ENCODE measurements at places on chromosomes 12 and 14.

DNA sequence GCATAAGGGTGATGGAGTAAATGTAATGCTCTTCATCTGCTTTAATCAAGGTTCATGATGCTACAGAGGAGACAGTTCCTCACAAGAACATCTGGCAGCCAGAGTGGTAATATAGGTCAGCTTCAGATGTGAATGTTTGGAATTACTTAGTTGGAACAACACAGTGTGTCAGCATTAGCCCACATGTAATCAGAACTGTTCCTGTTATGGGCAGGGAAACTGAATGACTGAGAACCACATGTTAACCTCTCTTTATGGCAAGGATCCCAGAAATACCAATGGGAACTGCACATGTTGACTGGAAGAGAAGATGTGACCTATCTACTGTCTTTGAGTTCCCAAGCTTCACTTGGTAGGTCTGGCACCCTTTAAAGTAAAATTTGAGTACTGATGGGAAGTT lies 390.1 kb upstream of the PDE3A start:
- DNase-seq: no peak

DNA sequence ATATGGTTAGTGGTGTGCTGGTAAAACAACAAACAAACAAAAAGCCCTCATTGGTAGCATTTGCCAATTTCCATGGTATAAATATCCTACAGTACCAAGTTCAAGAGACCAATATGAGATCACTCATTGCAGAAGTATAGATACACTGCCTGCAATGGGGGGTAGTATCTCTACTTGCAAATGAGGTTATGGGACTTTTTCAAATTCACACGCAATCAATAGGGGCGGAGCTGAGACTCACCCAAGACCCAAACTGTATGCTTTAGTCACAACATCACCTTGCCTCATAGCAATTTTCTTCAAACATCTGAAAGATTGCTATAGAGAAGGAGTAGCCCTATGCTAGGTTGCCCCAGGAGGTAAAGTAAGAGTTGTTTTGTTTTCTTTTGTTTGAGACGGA lies 93.7 kb downstream of the VCPKMT start:
- no peak for DNase-seq

DNA sequence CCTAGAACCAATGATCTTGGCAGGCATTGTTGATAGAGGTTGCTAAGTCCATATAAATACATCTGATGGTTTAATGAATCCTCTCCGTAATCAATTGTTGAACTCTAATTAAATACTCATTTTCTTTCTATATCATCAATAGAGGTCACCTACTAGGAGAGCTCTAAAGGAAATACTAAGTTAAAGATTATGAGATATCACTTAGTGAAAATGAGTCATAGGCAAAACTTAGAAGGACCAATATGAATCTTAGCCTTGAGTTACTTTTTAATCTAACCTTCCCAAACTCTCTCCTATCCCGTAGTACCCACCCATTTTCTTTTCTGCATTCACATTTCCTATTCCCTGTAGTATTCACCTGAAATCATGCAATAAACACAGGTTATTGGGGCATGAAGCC lies 50.2 kb downstream of the MBIP start:
- DNase-seq: no peak

- no peak for DNase-seq
Observed at GRCh38 chr14:67666750-67667449, 7.5 kb downstream of the VTI1B start.

DNA sequence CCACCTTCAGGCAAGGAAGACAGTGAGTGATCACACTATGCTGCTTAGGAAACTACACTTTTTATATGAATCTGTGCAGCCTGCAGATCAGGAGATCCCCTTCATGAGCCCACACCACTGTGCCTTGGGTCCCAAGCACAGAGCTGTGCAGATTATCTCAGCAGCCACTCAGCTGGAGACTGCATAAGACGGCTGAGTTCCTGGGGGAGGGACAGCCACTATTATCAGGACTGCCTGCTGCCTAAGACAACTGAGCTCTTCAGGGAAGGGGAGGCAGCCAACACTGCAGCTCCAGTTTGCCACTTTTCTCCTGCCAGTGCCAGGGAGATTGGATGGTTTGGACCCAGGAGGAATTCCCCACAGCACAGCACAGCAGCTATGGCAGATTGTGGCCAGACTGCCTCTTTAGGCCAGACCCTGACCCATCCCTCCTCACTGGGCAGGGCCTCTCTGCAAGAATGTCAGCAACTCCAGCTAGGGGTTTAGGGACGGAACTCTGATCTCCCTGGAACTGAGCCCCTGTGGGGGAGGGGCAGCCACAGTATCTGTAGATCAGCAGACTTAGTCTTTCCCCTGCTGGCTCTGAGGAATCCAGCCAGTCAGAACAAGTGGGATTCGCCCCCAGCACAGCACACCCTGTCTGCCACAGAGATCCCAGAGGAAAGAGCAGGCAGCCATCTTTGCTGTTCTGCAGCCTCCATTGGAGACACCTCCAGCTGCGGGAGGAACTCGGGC lies 141.3 kb downstream of the KLHL28 start:
- no peak for DNase-seq

Measured in GF-D8 (cell line).